NCI-H1436 (cell line): ENCODE measurements at places on chromosomes 1 and 21.

GRCh38 chr1:206998816-206999215 lies 28.6 kb upstream of the FCAMR start:
- DNase-seq: no peak

DNA sequence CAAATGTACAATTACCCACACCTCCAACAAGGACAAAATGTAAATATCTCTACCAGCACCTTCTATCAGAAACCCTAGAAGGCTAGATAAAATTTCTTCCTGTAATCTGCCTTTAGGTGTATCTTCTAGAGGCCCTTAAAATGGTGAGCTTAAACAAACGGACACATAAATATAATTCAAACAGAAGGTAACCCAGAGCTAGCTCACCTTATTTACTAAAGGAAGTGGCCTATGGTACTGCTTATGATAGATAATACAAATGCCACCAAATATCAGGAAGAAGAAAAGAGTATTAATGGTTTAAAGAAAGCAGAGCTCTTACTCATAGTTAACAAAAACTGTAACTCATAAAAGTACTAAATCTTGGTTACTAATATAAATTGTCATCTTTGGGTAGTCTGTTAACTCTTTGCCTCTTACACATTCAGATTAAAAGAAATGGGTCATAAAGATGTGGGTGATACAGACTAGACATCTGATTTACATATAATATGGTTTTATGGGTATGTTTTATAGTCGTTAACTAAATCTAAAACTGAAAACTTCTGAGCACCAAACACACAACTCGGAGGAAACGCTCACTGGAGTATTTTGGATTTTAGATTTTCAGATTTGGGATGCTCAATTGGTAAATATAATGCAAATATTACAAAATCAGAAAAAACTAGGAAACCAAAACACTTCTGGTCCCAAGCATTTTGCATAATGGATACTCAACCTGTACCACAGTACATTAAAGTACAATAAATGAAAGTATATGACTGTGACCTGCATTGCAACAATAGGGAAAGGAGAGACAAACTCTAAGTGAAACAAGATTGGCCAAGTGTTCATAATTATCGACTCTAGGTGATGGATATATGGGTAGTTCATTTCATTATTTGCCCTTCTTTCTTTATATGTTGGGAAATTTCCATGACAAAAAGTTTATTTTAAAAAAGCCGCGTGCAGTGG lies 23.2 kb downstream of the TRIT1 start:
- DNase-seq: no peak

DNA sequence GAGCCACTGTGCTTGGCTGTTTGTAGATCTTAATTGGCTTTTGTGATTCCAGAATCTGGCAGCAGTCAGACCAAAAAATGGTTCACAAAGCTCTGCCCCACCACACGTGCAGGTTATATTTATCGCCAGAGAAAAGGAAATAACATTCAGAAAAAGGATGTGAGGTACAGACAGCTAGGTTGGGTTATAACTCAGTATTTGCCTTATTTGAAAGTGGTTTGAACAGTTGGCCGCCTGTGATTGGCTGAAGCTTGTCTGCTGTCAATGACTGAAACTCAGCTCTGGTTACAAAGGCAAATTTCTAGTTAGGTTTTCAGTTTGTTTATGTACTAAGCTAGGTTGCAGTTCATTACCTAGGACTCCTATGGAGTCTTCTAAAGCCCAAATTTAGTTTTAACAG lies 9.6 kb downstream of the SH3BGR start:
- DNase-seq: no peak

- DNase-seq: peak; percentile 8
Observed at GRCh38 chr1:15538771-15539170, 12.1 kb downstream of the DNAJC16 start.

DNA sequence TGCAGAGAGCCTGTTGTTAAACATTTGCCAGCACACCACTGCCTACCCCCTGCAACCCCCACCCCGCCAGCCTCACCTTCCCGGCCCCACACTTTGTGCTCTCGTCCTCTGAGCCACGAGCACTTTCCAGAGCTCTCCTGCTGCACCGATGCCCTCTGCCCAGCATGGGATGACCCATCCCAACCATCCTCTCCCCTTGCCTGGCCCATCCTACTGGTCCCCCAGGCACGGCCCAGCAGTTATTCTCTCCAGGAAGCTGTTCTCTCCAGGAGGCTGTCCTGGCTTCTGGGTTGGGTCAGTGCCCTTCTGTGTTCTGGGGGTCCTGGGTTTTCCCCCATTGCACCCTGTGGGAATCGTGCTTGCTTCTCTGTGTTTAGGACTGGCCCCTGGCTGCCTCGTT lies 60.1 kb upstream of the ABCG1 start:
- DNase-seq: no peak
